Dermis microvascular lymphatic vessel endothelial cell (primary cell): ENCODE measurements at places on chromosomes 1 and 21. TPM values are rescaled to one million over a fixed set of nuclear protein-coding genes. Genes with fewer than 3 reads are reported as not detected.

DNA sequence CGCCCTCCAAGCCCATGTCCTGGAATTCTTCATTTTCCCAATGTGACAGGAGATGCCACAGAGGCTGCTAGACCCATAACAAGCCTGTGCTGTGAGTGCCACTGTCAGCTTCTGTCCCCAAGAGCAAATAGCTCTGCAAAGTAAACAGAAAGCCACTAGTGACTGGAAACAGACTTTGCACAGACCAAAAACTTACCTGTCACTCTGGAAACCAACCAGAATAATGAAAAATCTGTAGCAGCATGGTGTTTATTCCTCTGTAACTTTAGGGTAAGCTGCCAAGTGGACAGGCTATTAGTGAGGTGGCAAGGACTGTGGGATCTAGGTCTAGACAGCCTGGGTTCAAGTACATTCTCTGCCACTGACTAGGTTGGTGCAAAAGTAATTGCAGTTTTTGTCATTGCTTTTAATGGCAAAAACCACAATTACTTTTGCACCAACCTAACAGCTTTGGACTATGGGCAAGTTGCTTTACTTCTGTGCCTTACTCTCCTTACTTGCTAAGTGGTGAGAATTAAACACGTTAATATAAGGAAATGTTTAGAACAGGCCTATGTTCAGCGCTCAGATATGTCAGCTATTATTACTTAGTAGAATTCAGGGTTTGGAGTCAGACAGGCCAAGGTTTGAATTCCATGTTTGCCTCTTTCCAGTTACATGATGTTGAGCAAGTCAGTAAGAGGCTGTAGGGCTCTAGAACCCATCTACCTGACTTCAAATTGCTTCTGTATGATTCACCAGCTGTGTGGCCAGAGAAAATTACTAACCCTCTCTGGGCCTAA, at the start of gene C8B:
TSS of gene C8B (minus strand) at position 100 of the 782 bp plus-strand sequence. CDS start at position 33, 67 bp downstream.
- no peak for DNase-seq

- no peak for DNase-seq
Observed at GRCh38 chr1:238052496-238053266, 162.0 kb upstream of the ZP4 start.

DNA sequence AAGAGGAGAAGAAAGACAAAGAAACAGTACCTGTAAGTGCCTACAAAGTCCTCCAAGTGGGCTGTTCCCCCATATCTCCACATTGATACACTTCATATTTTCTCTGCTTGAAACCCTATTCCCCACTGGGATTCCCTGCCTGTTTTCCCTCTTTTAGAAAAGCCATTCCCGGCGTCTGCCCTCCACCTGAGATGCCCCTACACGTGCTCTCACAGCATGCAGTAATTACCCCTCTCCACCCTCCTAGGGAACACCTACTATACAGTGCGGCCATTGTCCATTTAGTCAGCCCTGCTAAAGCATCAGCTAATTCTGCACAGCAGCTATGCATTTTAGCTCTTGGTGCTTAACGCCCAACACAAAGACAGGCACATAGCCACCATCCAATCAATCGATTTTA, 135.7 kb upstream of the TIAM1 start:
- DNase-seq: no peak

- DNase-seq: no peak
Observed at GRCh38 chr1:198187973-198188588, 31.3 kb downstream of the NEK7 start.

GRCh38 chr1:170318141-170318540, 172.4 kb downstream of the NTMT2 start:
- no peak for DNase-seq

- peak; percentile 63 for DNase-seq
Observed at GRCh38 chr1:243505986-243506689, 250.3 kb downstream of the SDCCAG8 start.

DNA sequence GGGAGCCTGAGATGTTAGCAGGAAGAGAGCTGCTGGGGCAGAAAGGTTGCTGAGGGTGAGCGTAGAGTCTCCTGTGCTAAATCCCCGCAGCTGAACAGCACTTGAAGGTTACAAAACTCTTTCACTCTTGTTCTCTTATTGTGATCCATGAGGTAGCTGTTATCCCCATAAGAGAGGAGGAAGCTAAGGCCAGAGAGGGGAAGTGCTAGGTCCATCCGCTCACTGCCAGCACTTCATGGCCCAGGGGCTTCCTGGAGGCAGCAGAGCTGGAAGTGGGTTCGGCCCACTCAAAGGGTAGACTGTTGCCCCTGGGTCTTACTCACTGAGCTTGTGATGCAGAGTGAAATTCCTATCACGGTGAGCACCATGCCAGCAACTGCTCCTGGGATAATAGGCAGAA, 5.6 kb downstream of the TMEM234 start:
- peak; percentile 20 for DNase-seq

DNA sequence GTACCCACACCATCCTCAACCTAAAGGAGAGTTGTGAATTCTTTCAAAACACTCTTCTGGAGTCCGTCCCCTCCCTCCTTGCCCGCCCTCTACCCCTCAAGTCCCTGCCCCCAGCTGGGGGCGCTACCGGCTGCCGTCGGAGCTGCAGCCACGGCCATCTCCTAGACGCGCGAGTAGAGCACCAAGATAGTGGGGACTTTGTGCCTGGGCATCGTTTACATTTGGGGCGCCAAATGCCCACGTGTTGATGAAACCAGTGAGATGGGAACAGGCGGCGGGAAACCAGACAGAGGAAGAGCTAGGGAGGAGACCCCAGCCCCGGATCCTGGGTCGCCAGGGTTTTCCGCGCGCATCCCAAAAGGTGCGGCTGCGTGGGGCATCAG, 638 bp upstream of the OLIG2 start:
- no peak for DNase-seq

Gene IL6R
- 11.3 and 12.7 TPM in 2 replicates for total RNA-seq

Gene ATAD3C
- 0.39 and 0.89 TPM in 2 replicates for total RNA-seq

Gene SAMD13
- total RNA-seq: 0.63 and 1.0 TPM in 2 replicates

Gene KRTAP21-3
- not detected in 2 replicates for total RNA-seq

Gene ATF6
- 51.5 and 69.3 TPM in 2 replicates for total RNA-seq
